ENCODE measurements at places on chromosomes 5 and 9.

DNA sequence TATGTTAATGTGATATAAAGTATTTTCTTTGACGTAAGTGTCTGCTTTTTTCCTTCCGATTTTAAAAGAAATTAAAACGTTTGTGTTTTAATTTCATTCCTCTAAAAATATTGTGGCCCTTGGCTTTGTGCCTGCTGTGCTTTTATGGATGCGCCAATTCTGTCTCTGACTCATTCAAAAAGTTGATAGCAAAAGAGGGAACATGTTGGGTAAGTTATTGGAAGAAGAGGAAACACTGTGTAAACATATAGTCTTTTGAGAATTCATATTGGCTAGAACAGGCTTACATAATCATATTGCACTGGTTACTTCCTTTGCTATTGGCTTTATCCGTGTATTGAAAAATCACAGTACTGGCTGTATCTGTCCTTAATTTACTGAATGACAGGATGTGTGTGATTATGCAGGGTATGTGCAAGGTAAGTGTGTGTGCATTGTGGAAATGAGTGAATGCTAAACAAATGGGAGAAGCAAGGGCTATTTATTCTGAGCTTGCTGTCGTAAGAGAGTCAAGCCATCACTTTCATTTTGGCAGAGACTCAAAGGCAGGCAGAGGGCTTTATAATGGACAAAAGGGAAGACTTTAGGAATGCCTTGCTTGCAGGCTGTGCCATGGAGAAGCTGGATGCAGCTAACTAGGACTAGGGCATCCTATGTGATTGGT, 67.8 kb downstream of the SGCD start:
- no peak for DNase-seq

- DNase-seq: no peak
These were observed 1.9 kb downstream of the GPBP1 start for GRCh38 chr5:57175551-57176309.

DNA sequence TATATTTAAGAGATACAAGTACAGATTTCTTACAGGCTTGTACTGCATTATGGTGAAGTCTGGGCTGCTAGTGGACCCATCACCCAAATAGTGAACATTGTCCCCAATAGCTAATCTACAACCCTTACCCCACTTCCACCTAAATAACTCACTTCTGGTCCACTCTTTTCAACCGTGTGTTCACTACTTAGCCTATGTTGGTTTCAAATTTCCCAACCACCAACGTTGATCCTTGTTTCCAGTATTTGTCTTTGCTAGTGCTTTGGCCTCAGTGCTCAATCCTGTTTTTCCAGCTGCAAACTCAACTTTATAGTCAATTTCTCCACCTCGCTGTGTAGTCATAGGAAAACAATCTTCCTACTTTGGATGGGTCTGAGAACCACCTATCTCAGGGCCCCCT, 45.3 kb upstream of the TTC39B start:
- DNase-seq: no peak

- no peak for DNase-seq
These were observed 49.0 kb downstream of the SGCD start for GRCh38 chr5:156375895-156376495.

DNA sequence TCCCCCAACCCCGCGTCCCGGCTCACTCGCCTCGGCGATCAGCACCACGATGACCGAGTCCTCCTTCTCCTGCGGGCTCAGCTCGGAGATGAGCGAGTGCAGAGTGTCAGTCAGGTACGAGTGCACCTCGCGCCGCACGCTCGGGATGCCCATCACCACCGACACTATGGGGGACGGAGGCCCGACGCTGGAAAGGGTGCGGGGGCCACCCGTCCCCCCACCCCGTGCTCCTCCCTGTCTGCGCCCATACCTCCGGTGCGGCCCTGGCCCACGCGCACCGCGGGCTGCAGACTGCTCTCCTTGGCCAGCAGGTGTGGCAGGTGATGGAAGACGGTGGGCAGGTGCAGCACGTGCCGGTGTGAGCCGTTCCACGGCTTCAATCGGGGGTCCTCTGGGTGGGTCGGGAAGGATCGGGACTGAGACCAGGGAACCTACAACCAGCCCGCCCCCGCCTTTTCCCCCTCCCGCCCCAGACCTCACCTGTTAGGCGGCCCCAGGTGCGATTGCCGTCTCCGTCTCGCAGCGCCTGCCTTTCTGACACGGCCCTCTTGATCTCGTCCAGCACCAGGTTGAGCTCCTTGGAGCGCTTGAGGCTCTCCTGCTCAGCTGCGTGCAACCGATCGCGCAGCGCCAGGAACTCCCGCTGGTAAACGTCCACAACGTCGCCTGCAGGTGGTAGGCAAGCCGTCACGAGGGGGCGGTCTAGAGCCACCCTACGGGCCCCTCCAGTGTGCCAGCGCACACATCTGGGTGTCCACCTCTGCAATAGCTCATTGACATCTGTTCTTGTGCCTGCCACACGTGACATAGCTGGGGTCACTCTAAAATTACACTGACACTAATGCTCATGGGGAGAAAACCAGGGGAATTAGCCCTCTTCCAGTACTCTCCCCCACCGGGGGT, 5.1 kb downstream of the MGAT4B start:
- DNase-seq: no peak

DNA sequence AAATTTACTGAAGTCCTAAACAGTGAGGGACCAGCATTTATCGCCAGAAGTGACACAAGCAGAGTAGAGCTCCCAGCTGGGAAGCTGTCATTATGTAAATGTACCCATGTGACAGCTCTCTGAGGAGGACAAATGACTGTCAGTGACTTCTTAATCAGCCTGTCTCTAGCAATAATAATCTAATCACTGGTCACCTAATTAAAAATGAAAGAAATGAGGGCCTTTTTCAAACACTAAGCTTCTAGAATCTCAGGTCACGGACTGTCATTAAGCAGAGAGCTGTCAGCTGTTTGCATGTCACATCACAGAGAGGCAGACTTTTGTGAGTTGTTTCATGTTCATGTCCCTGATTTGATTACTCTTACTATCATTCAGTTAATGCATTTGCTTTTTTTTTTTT, 77.9 kb upstream of the FBXL17 start:
- no peak for DNase-seq

DNA sequence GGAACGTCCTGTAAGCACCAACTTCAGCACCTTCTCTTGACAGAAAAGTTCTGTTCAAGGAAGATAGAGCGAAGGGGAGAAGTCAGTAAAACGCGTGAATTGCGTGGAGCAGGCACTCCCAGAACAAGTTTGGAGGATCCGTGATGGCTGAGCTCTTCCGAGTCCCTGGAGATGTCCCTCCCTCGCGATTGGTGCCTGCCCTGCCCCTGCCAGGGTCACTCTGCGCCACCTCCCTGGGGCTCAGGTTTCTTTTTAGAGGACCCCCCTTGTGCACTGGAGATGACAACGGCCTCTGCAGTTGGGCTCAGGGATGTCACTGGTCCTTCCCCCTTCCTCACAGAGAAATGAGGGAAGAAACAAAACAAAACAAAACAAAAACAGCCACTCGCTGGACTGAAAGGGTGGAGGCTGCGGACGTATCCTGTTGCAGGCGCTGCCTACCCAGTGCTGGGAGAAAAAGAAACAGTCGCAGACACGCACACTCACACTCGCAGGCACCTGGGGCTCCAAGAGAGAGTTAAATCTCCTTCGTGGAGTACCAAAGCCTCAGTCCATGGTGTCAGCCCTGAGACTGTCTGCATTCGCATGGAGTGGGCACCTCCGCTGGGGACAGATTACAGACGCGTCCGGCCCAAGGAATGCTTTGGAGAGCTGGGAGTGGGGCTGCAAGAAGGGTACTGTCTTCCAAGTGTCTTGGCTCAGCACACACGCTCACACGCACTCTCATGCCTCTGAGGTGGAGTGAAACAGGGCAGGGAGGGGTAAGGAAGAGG, 512.7 kb downstream of the SLCO4C1 start:
- no peak for DNase-seq

All from occipital lobe (tissue), 3 donors.